Endodermal cell (in vitro differentiated cells): ENCODE measurements at places on chromosomes 3 and 15.

GRCh38 chr3:125003369-125003853 is 52.4 kb downstream of the HEG1 start:
- DNase-seq: no peak

DNA sequence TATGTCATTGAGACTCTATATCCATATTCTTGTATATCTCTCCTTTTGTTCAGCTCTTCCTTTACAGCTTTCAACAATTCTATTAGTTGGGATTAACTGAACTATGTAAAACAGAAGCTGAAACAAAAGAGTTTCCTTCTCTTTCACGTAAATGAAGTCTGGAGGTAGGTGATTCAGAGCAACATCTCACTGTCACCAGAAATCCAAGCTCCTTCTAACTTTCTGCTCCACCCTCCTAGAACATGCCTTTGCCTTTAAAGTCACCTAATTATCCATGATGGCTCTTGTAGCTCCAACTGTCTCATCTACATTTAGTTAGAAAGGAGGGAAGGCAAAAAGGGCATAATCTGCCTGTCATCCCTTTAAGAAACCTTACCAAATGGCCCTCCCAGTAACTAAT is 458.2 kb upstream of the MDFIC2 start:
- no peak for DNase-seq

- no peak for DNase-seq
These were observed 171.8 kb downstream of the POTEB3 start for GRCh38 chr15:21268436-21268940.

DNA sequence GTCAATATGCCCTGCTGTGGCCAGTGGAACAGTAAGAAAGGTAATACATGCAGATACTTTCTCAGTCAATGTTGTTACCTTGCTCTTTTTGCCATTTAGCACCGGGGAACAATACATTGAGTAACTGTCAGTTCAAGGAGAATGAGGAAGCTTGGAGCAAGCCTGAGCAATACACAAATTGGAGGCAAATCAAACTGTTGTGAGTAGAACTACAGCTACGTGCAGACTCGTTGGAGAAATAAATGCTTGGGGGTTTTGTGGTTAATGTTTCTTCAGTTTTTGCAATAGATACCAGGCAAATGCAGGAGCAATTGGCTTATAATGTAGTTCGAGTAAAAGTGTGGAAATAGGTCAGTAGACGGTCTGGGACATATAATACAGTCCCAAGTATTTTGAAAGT is 587.3 kb upstream of the ROBO1 start:
- DNase-seq: no peak
